ENCODE measurements at places on chromosomes 16 and 17.

GRCh38 chr16:55439101-55439690, 39.8 kb upstream of the MMP2 start:
- DNase-seq: peak; percentile 5

GRCh38 chr16:72794986-72795385, 252.9 kb downstream of the ZFHX3 start:
- DNase-seq: no peak

GRCh38 chr17:18187821-18188761, 4.5 kb downstream of the ALKBH5 start:
- DNase-seq: peak; percentile 39

DNA sequence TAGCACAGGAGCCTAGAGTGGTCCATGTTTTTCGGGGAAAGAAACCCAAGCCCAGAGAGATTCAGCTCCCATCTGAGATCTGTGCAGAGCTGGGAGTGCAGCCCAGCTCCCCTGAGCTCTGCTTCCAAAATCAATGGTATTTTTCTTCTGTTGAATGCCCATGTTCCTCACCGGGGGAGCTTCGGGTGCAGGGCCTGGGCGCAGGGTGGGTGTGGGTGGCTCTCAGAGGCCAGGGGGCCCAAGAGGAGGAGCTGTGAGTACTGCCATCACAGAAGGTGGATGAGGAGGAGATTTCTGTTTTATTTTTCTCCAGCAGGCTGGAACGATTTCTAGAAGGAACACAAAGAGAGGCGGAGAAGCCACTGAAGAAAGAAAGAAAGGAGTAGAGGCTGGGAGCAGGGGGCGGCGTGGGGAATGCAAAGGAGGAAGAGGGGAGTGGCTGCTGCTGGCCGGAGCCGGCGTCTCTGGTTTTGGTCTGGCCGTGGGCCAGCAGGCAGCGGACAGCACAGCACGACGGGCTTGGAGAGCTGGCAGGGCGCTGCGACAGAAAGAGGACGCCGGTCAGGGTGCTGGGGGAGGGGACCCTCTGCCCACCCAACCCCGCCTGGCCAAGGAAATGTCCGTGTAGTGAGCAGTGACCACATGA, 76.2 kb upstream of the KSR1 start:
- no peak for DNase-seq

DNA sequence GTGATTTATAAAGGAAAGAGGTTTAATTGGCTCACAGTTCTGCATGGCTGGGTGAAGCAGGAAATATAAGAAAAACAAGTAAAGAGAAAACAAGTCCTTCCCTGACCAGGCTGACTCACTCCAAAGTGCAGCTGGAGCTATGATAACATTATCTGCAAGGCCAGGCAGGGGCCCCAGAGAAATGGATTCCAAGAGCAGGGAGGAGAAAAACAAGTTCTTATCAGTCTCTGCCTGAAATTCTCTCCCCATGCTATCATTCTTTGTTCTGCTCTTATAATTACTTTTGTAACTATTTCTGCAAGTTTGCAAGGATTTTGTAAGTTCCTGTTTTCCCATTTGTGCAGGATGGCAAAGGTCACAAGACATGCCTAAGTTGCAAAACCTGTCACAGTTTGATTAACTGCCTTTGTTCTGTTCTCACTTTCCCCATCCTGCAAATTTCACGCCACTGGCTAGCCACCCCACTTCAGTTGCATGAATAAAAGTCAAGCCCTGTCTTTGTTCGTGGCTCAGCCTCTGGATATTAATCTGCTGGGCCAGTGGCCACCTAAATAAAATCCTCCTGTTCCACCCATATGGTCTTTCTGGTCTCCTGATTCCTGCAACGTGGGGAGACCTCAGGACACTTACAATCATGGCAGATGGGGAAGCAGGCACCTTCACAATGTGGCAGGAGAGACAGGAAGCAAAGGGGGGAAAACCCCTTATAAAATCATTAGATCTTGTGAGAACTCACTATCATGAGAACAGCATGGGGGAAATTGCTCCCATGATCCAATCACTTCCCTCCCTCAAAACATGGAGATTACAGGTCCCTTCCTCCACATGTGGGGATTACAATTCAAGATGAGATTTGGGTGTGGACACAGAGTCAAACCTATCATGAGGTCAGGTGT, 13.1 kb downstream of the ABCA9 start:
- peak; percentile 51 for DNase-seq

- DNase-seq: no peak
These were observed 18.3 kb downstream of the VPS53 start for GRCh38 chr17:696369-696768.

GRCh38 chr16:75012380-75013081, 13.7 kb downstream of the ZNRF1 start:
- no peak for DNase-seq

- DNase-seq: peak; percentile 57
These were observed 50.0 kb downstream of the PLD6 start for GRCh38 chr17:17156107-17156506.

DNA sequence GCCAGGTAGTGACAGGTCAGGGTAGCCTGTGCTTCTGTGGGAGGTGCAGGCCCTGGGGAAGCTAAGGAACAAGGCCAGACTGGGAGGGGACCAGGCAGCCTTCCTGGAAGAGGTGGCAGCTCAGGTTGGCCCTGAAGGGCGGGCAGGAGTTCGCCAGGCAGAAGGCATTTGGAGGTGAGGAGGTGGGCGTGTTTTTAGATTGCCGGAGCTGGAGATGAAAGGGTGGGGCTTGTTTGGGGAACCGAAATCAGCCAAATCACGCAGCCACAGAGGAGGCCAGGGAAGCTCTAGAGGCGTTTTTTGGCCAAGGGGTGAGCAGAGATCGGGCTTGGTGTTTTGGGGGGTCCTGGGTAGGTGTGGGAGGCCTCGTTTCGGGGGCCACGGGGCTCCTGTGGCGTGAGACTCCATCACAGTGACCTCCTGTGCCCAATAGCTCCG, 7.6 kb downstream of the ADCY7 start:
- no peak for DNase-seq

DNA sequence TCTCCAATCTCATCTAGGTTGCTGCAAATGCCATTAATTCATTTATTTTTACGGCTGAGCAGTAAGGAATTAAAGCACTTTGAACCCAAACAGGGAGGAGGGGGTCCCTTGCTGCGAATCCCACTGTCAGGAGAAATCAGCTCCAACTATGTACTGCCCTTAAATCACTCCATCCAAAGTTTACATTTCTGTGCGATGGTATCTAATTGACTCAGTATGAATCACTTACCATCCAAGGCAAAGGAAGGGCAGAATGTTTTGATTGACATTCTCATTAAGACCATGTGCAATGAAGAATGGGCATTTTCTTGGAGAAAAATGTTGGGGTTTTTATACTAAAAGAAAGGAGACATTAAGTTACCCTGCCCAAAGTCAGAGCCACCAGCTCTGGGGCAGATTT, 47.7 kb upstream of the XYLT1 start:
- no peak for DNase-seq

GRCh38 chr17:17052462-17053221, 10.4 kb downstream of the MPRIP start:
- DNase-seq: no peak

GRCh38 chr17:56913353-56913866, 439 bp downstream of the TRIM25 start:
- DNase-seq: no peak

- DNase-seq: no peak
These were observed 101.6 kb upstream of the TOB1 start for GRCh38 chr17:50967795-50968194.

- no peak for DNase-seq
These were observed 382.8 kb downstream of the SEC14L1 start for GRCh38 chr17:77523540-77523939.

DNA sequence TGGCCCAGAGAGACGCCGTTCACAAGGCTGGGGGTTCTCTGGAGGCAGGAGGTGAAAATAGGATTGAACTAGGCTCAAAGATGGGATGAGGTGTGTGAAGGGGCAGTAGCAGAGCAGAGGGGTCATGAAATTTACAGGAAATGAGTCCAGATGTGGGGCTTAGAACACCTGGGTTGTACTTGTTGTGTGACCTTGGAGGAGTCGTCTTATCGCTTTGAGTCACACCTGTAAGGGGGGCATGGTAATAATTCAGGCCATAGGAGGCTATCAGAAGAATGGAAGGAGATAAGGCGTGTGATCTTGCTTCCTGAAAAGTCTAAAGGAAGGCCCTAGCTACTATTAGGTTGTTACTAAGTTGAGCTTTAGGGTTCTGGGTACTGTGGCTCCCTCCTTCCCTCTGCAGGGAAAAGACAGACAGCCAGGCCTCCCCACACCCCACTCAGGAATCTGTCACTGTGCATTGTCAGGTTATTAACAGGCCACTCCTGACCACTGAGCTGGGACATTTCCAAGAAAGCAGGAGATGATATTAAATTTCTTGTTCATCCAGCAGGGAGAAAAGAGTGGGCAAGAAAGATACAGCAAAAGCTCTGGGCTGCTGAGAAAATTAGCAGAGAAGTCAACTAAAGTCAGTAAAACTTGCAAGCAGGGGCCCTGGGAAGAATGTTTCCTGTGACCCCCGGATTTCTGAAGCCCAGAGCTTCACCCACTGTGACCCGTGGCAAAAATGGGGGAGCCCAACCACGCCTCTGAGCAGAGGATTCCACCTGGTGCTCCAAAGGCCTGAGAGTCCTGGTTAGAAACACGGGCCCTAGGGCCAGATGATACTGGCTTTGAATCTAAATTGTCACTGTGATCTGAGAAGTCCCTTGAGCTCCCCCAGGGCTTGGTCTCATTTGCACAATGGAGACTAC, 6.0 kb upstream of the CDC42EP4 start:
- no peak for DNase-seq

GRCh38 chr17:38575781-38576180, 30.0 kb downstream of the SRCIN1 start:
- DNase-seq: no peak

GRCh38 chr16:29862383-29862883, 593 bp downstream of the CDIPT start:
- DNase-seq: no peak

GRCh38 chr17:71976011-71976649, 144.7 kb upstream of the SOX9 start:
- peak; percentile 91 for DNase-seq

DNA sequence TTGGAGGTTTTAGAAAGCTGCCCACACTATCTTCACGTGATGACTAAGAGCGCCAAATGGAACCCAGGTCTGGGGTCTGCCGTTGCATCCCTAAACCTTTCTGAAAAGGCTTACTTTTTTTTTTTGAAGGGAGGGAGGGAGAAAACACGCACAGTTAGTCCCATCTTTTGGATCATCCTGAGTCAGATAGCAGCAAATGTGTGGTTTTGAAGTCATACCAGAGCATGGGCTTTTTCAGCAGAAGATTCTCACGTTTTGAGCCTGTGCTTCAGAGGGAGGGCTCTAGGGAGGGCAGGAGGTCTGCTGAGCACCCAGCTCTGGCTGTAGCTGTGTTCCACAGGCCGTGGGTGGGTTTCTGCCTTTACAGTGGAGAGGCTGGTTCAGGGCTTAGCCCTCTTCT, 194.7 kb downstream of the SNX29 start:
- DNase-seq: no peak

DNA sequence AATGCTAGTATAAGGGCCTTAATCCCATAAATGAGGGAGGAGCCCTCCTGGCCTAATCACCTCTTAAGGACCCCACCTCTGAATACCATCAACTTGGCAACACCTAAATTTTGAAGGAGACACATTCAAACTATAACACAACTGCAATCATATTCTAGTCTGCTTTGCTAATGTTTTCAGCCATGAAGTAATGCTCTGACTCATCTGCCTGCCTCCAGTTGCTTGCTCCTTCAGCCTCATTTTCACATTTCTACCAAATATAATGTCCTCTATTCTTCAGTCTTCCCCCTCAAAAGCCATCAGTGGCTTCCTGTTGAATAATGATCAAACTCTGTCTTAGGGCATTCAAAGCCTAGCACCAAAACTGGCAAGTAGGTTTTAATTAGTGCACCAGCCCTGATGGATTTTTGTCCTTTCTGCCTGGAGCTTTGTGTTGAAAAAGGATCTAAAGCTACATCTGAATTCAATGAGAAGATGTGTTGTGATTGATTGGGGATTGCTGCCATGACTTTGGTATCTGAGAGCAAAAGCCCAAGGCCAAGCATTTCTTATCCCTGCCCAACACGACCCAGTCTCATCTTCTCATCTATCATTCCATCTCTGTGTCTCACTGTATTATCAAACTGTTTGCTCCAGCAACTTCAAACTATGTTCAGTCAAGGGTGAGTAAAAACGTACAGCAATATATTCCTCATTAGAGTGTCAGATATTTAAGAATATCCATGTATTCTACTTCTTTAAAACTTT, 140.8 kb upstream of the ELAC2 start:
- DNase-seq: no peak

DNA sequence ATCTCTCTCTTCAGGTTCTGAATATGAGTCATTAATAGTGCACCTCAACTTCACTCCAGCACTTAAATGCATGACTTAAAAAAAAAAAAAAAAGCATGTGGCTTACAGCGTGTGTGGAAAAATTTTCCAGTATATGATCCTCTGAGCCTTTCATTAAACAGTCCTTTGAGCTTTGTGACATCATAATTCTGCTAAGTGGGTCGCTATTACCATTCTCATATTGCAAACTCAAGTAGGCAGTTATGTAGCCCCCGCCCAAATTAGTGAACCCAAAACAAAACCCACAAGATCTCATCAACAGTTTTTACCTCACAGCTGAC, 672 bp downstream of the CMTR2 start:
- no peak for DNase-seq

DNA sequence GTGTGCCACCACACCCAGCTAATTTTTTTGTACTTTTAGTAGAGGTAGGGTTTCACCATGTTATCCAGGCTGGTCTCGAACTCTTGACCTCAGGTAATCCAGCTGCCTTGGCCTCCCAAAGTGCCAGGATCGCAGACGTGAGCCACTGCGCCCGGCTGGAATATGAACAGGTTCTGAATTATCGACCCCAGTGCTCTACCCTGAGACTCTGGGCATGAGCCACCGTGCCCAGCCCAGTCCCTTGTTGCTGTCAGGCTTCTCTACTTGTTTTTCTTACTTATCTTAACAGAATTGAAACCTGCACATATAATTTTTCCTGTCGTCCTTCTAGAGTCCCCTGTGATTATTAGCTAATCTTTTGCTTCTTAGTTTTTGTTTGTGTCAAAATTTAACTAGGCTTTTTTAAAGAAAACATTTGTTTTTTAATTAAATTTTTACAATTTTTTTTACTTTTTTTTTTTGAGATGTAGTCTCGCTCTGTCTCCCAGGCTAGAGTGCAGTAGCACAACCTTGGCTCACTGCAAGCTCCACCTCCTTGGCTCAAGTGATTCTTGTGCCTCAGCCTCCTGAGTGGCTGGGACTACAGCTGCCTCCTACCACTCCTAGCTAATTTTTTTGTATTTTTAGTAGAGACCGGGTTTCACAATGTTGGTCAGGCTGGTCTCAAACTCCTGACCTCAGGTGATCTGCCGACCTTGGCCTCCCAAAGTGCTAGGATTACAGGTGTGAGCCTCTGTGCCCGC, 66.7 kb downstream of the AP2B1 start:
- no peak for DNase-seq

GRCh38 chr16:66242672-66243071, 123.8 kb upstream of the CDH5 start:
- no peak for DNase-seq

- no peak for DNase-seq
These were observed 8.9 kb upstream of the MYL4 start for GRCh38 chr17:47200325-47200664.

DNA sequence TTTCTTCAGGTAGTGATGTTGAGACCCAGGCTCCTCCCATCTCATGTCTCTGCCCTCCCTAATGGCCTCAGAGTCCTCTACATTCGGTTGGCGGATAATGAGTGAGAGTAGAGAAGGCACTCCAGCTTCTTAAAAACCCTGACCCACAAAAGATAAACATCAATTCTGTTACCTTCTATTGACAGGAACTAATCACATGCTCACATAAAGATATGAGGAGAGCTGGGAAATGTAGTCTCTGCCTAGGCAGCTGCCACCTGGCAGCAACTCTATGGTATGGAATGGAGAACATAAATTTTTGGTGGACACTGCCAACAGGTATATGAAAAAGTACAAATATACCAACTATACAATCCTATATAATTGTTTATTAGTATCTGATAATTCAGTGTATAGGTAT, 110.7 kb upstream of the HLF start:
- no peak for DNase-seq

All from GM04503 (cell line).